Activated T-helper 9 cell treated with anti-CD3 and anti-CD28 coated beads, Interleukin-2, amount 50 U/mL, for 16 hours (primary cell): ENCODE measurements at places on chromosomes 16 and 17.

GRCh38 chr17:33523577-33523981 is 230.5 kb upstream of the ASIC2 start:
- DNase-seq, result no peak

- DNase-seq, result no peak
Measured at GRCh38 chr17:14331225-14331981, 30.5 kb downstream of the HS3ST3B1 start.

- DNase-seq, result no peak
Measured at GRCh38 chr16:11276896-11277593, 765 bp upstream of the PRM2 start.

DNA sequence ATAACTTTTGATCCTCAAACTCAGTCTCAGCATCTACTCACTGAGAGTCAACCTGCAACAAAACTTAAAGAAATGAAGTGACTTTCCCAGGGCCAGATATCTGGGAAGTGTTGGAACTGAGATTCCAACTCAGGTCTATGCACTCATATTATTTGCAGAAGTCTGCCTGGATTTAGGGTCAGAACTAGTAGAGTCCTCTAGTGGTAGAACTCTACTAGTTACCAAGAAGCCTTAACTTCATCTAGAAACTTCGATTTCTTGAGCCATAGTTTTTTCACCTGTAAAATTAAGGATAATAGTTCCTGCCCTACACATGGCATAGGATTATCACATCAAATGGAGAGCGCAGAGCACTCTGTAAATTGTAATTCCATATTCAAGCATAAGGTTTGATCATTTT is 23.4 kb upstream of the KRT24 start:
- no peak for DNase-seq

DNA sequence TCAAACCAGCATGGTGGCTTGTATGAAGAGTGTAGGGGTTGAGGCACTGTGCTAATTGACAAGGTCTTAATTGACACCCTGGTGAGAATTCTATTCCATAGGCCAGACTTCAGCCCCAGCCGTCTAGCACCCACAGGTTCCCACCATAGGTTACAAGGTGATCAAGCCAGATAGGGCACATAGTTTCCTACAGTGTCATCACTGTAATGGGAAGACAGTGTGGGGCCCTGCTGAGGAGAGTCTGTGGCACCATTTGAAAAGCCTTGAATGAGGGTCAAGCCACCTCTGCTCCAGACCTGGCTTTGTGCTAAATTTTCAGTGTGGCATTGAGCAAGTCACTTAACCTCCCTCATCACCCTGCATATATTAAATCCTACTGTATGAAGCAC is 36.2 kb downstream of the YPEL2 start:
- no peak for DNase-seq

DNA sequence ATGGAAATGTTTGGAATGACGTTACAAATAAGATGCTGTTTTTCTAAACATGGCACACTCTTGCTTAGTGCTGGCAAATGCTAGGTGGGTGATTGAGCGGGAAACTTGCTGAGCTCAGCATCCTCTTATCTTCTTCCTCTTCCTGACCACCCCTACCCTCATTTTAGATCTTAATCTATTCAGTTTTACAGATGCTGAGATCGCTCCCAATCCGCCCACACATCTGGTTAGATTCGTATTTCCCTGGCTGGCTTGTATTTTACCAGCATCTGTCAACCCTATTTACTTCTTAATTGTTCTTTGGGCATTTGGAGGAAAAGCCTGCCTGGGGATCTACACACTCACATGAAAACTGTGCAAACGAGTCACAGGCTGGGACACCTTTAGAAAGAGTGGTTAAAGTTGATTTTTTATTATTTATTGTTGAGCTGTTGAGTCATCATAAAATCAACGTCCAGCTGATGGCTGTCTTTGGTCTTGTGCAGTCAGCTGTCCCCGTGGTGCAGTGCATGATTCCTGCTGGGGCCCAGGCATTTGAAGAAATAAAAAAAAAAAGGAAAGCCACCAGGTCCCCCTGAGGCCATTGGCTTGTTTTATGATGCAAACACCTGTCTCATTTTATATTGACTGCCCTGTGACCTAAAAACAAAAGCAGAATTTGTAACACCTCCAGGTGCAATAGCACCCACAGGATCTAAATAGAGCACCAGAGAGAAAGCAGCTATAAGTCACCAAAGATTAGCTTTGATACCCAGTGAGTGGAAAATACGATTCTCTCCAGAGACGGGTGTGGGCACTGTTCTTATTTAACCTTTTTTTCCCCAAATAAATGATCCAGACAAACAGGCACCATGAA is 258.6 kb downstream of the HS3ST3B1 start:
- DNase-seq, result no peak

DNA sequence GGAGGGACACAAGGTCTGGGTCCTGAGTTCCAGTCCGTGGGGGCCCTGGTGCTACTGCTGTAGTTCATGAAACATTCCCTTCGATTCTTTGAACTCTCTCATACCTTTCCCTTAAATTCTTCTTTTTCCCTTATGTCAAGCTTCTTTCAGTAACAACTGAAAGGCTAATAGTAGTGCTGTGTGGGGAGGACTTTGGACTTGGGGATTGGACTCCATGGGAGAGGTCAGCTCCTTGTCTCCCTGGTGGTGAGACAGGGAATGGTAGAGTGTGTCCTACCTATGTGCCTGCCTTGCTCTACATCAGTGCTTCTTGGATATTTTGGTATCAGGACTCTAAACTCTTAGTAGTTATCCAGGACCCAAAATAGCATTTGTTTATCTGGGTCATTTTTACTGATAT is 628.1 kb downstream of the WWOX start:
- DNase-seq, result no peak

- no peak for DNase-seq
Measured at GRCh38 chr17:18240449-18240848, 15.0 kb downstream of the LLGL1 start.

DNA sequence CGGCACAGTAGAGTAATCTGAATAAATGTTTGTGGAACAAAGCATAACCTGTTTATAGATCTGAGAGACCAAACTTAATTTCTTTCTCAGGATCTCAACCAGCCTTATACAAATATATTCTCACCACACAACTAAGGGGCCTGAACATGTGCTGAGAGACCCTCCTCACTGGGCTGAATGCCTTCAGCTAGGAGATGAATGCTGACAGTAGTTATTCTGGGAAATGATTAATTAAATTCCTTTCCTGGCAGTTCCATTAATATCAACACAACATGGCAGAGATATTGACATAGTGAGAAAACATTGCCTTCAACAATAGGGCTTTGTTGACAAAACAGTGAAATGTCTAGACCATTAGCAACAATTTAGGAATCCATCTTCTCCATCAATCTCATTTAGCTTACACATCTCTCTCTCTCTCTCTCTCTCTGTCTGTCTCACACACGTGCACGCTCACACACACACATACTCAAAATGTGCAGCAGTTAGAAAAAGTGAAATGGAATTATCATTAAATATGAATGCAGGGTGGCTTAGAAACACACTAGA is 780.8 kb upstream of the CDH8 start:
- DNase-seq, result no peak

DNA sequence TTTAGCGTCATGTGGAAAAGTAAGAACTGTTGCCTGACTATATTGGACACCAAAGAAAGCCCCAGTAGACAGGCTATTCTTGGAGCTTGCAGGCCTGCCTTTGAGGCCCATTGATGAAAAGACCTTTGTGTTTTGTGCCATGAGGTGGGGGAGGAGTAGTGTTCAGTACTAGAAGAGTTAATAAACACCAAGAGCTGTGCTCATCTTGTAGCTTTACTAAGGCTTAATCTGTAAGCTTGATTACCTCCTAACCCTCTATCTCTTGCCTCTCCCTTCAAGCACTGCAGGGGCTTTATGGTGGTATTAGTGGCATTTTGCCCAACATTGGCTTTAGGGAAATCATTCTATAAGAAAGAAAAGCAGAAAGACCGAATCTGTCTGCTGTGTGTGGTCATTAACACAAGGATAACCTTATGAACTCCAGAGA is 220.2 kb upstream of the TBX2 start:
- no peak for DNase-seq

GRCh38 chr17:1033503-1033902 is 36.6 kb downstream of the TIMM22 start:
- no peak for DNase-seq

- DNase-seq, result no peak
Measured at GRCh38 chr17:82810644-82811430, 29.0 kb downstream of the ZNF750 start.

- no peak for DNase-seq
Measured at GRCh38 chr16:49924078-49924477, 68.2 kb upstream of the ZNF423 start.

- no peak for DNase-seq
Measured at GRCh38 chr16:49675413-49675812, 180.5 kb downstream of the ZNF423 start.

DNA sequence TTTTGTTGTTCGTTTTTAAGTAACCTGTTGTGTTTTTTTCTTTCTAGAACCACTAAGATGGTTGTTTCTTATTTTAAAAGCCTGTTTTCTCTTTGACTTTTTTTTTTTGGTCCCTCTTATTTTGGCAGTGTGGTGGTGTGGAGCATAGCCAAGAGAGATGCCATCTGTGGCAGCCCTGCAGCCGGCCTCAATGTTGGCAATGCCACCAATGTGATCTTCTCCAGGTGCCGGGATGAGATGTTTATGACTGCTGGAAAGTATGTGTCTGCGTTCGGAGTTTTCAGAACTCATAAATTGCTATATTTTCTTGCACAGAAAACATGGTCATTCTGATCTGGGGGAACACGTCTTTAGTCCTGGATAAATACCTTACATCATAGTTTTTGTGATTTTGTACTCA is 17.6 kb downstream of the CFAP52 start:
- DNase-seq, result no peak

DNA sequence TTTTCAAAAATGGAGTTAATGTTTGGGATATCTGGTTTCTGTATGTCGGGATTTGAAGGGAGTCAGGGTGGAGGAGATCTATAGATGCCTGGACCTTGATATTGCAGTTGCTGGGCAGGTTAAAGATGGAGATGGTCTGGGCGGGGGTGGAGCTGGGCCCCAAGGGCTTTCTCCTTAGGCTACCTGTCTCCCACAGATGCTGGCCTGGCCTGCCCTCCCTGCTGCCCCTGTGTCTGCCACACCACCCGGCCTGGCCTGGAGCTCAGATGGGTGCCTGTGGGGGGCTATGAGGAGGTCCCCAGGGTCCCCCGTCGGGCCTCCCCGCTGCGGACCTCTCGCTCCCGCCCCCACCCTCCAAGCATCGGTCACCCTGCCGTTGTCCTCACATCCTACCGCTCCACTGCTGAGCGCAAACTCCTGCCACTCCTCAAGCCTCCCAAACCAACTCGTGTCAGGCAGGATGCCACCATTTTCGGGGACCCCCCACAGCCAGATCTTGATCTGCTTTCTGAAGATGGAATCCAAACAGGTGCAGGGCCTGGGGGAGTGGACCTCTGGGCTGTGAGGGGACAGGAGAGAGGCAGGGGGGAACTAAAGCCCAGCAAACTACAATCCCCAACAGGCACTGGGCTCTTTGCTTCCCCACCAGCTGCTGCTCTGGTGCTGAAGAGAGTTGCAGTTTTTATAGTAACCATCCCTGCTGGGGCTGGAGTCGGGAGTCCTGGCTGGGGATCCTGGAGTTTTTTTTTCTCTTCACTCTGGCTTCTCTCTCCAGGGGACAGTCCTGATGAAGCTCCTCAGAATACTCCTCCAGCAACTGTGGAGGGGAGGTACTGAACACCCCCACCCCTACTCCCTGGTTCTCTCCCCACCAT is 2.9 kb downstream of the ARHGEF15 start:
- no peak for DNase-seq

DNA sequence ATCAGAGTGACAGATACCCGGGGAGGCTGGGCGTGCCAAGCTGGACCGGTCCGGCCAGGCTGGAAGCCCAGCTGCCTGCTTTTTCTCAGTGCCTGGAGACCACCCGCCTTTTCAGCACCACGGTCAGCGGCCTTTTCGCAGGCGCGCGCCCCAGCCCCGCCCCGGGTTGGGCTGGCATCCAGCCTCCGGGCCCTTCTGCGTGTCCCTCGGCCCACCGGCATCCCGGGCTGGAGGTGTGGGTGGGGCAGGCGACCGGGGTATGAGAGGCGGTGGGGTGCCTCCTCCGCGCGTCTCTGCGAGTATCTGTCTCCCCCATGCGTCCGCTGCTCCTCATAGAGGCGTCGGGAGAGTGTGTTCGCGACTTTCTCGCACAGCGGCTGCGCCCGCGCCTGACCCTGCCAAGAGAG is 102.5 kb downstream of the MRM1 start:
- DNase-seq, result peak; percentile 29

- peak; percentile 56 for DNase-seq
Measured at GRCh38 chr17:42067371-42068091, 17.1 kb upstream of the C17orf113 start.

GRCh38 chr16:51577621-51578303 is 426.7 kb upstream of the SALL1 start:
- DNase-seq, result no peak

- DNase-seq, result no peak
Measured at GRCh38 chr16:29645694-29646187, 17.3 kb upstream of the SPN start.

DNA sequence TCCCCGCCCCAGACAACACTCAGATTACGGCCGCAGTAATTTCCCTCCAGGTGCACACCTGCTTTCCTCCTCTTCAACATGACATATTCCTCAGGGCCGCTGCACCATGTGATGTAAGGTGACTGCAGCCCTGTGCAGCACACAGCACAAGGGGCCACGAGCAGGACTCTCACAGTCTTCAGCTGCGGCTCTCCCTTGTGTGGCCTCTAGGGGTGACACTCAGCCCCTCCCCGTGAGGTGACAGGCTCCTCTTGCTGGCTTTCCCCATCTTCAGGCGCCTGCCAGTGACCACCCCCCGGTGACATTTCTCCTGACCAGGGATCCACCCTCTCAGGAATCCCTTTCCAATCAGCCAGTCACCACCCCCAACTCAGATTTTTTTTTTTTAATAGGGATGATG is 31.3 kb upstream of the ABCC3 start:
- no peak for DNase-seq

GRCh38 chr16:48597563-48598387 is 12.2 kb downstream of the N4BP1 start:
- no peak for DNase-seq

DNA sequence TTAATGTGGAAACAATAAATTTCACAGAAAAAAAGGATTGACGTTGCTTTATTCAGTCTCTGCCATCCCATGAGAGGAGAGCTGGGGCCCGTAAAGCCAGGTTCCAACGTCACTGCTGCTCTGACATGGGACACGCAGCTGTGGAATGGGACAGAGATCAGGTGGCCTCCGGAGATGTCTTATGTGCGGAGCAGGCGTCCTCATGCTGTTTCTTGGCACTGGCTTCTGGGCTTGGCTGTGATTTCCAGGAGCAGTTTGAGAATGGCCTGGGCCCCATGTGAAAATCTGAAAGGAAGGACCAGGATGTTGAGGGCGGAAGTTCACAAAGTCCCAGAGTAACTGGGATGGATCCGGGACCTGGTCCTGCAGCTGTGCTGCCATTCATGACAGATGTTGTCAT is 32.4 kb downstream of the NDEL1 start:
- DNase-seq, result no peak
